IMR-90 (cell line): ENCODE measurements at places on chromosomes 3 and 15. TPM values are rescaled to one million over a fixed set of nuclear protein-coding genes. Genes with fewer than 3 reads are reported as not detected.

The ALDH1A3 gene
- total RNA-seq = 5.0 and 8.6 TPM in 2 replicates

The MYZAP gene
- total RNA-seq = not detected in 2 replicates

The CXCR6 gene
- under 0.01 TPM in 1 of 2 replicates, not detected in the other for total RNA-seq

GRCh38 chr3:85737846-85738245 lies 779.1 kb downstream of the CADM2 start:
- H3K27me3 ChIP-seq = no peaks in the 10 kb centered on the region
- no peak overlapping the region for H3K27ac ChIP-seq
- no peak overlapping the region for H3K4me3 ChIP-seq
- H3K4me1 ChIP-seq = no peaks in the 10 kb centered on the region

GRCh38 chr3:158768361-158768787 lies 33.5 kb upstream of the MFSD1 start:
- DNase-seq = peak; percentile 78
- no peaks in the 10 kb centered on the region for H3K36me3 ChIP-seq
- no peaks in the 10 kb centered on the region for H3K27me3 ChIP-seq
- no peak overlapping the region for H3K4me3 ChIP-seq
